ENCODE measurements at places on chromosomes 2 and 18.
A peak's percentile ranks its signal among the peaks of the same experiment; 100 is the strongest.

DNA sequence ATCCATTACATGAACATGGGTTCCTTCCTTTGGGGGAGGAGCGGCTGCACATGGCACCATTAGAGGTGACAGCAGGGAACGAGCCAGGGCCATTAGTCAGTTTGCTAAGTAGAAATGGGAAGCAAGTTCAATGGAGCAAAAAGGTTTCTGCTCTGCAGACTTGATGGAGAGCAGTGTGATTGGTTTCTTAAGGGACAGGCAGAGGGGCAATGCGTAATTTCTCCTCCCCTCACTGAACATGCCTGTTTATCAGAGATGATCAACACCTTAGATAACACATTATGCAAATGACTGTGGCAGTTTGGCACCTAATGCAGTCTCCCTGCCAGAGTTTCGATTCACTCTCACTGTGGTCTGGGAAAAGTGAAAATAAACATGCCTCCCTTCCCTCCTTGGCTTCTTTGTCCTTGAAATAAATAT, 414.5 kb downstream of the STK39 start:
- no peak for DNase-seq

DNA sequence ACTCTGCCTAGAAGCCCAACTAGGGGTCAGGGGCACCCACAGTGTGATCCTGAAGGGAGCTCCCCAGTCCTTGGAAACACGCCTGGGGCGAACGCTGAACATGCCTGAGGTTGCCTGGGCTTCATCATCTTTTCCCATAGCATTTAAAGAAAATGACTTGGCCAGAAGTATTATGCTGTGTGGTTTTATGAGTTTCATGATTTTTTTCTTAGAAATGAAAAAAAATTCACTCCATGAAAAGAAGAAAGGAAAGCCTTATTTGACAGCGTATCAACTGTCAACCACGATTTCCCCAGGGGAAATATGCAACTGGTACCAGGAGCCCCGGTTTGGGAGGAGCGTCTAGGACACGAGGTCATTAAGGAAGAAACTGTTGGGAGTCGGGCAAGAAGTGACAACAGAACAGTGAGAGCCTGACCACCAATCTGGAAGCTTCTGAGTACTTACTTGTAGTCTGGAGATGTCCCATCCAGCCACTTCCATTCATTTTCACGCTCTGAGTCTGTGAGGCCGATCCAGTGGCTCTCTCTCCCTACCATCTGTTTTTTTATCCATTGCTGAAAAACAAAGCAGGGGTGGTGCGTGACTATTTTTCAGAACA, 63.5 kb upstream of the THOC1 start:
- DNase-seq, result no peak

- no peak for DNase-seq
These were observed 83.6 kb downstream of the TNS1 start for GRCh38 chr2:217919204-217919603.

- no peak for DNase-seq
These were observed 183.1 kb upstream of the MC4R start for GRCh38 chr18:60555625-60556024.

DNA sequence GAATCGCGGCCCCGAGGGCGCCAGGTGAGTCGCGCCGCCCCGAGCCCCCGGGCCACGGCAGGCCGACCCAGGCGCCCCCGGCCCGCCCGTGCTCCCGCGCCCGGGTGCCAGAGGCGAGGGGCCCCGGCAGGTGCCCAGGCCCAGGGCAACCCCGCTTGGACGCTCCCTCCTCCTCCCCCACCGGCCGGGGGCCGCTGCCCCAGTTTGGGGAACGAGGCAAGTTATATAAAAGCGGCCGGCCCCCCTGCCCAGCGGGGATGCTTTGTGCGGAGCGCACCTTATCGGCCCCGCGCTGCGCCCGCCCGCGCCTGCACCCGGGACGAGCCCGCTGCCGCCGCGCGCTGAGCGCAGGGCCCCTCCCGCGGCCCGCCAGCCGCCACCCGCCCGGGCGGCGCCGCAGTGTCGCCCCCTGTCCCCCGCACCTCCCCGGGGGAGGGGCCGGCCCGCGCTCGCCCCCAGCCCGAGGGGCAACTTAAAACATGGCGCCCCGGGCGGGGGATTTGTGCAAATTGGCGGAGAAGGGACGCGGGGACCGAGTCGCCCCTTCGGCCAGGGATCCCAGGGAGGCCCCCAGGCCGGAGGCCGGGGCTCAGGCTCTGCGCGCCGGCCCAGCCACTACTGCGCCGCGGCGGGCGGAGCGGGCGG, 639 bp downstream of the EPB41L3 start:
- peak; percentile 48 for DNase-seq

GRCh38 chr2:64650722-64651338, 2.9 kb downstream of the SERTAD2 start:
- DNase-seq, result no peak

DNA sequence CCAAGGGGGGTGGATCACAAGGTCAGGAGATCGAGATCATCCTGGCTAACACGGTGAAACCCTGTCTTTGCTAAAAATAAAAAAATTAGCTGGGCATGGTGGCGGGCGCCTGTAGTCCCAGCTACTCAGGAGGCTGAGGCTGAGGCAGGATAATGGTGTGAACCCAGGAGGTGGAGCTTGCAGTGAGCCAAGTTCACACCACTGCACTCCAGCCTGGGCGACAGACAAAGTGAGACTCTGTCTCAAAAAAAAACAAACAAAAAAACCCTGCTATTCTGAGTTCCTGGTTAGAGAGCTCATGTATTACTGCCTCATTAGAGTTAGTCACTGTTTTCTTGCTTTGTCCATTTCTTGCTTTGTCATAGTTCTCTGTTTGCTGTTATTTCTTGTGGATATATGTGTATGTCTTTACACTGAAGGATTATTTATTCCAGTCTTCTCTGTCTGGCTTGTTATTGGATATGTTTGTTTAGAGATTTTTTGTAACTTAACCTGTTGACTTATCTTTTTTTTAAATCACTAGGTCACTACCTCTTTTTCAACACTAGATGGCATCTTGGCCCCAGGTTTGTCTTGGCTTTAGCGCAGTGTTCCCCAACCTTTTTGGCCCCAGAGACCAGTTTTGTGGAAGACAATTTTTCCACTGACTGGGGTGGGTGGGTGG, 17.0 kb downstream of the TTLL4 start:
- peak; percentile 63 for DNase-seq

Measured in suppressor macrophage treated with lipopolysaccharide for 4 hours (primary cell).